Ascending aorta (tissue), 2 donors: ENCODE measurements at places on chromosomes 4 and X. TPM values are rescaled to one million over a fixed set of nuclear protein-coding genes. Genes with fewer than 3 reads are reported as not detected.

TSPAN5 gene
- total RNA-seq, result 5.2 TPM

RAB33A gene
- 0.32 TPM for total RNA-seq

NKX3-2 gene
- total RNA-seq, result not detected

DNAAF6 gene
- not detected for total RNA-seq

RXFP1 gene
- 0.75 TPM for total RNA-seq

MOSPD2 gene
- total RNA-seq, result 15.0 TPM

TCEANC gene
- 4.5 TPM for total RNA-seq

TRIM61 gene
- total RNA-seq, result not detected
